ENCODE measurements at places on chromosomes 4 and X.

- no peak for DNase-seq
Measured at GRCh38 chr4:77927991-77928925, 65.6 kb downstream of the MRPL1 start.

- no peak for DNase-seq
Measured at GRCh38 chr4:2263926-2264321, 2.0 kb upstream of the MXD4 start.

DNA sequence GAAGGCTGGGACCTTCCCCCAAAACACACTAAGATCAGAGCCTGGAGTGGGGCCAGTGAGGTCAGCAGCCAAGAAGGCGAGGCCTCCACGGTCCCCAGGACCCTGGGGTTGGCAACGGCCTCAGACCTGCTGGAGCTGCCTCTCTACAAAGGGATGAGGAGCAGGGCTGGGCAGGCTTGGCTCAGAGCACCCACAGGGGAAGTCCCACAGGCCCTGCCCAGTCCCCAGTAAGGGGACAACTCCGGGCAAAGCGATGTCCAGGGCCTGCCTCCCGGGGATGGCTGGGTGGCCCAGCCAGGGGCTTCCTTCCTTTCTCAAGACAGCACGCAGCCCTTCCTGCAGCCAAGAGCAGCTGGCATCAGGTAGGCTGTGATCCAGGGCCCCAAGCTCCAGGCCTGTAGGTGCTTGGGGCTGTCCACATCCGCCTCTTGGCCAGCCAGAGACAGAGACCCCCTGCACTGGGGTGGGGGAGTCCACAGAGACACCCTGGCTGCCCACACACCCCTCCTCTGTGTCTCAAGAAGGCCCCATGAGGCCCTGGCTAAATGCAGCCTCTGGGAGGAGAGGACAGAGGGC lies 5.7 kb downstream of the MXD4 start:
- DNase-seq: no peak

DNA sequence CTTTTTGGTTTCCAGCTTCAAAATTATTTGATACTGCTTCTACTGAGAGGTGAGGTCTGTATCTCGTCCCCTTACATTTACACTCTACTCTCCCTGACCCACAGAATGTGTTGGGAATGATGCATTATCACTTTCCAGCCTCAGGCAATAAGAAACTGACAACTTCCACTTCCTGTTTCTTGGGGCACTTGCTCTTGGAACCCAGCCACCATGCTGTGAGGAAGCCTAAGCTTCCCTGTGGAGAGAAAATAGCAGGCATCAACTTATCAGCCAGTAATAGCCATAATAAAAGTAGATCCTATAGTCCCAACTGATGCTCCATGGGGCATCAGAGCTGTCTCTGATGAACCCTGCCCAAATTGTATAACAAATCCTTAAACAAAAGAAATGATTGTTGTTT lies 32.6 kb downstream of the RELL1 start:
- no peak for DNase-seq

DNA sequence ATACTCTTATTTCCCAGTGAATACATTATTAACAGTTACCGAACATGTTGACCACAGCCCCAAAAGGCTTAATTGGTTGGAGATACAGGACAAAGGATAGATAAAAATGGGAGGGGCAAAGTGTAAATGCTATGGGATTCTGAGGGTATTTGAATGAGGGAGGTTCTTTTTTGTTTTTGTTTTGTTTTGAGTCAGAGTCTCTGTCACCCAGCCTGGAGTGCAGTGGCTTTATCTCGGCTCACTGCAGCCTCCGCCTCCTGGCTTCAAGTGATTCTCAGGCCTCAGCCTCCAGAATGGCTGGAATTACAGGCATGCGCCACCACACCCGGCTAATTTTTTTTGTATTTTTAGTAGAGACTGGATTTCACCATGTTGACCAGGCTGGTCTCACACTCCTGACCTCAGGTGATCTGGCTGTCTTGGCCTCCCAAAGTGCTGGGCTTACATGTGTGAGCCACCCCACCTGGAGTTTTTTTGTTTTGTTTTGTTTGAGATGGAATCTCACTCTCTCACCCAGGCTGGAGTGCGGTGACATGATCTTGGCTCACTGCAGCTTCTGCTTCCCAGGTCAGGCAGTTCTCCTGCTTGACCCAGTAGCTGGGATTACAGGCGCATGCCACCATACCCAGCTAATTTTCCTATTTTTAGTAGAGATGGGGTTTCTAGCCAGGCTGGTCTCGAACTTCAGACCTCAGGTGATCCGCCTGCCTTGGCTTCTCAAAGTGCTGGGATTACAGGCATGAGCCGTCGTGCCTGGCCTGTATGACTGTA lies 9.0 kb downstream of the UBE2K start:
- DNase-seq: no peak

DNA sequence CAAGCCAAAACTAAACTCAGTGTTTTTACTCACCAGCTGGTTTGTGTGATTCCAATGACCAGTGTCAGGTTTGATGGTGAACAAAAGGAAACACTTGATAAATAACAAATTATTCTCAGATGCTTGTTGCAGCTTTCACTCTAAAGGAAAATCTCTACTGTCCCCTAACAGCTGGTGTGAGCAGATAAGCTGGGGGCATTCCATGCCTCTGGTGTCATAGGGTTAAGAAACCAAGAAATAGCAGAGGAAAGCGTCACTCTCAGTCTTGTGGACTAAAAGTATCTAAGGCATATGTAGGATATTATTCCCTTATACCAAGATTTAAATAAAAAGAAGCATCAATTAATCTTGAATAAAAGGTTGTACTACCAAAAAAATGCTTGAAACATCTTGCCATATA lies 24.3 kb downstream of the TRPC5 start:
- DNase-seq: peak; percentile 14

- DNase-seq: no peak
Measured at GRCh38 chr4:53589511-53589910, 1.8 kb downstream of the LNX1 start.
